ENCODE measurements at places on chromosomes 12 and 14.

GRCh38 chr14:103385929-103386712, 906 bp downstream of the MARK3 start:
- peak; percentile 32 for DNase-seq

- DNase-seq = no peak
Measured at GRCh38 chr12:24198070-24198469, 248.6 kb upstream of the SOX5 start.

DNA sequence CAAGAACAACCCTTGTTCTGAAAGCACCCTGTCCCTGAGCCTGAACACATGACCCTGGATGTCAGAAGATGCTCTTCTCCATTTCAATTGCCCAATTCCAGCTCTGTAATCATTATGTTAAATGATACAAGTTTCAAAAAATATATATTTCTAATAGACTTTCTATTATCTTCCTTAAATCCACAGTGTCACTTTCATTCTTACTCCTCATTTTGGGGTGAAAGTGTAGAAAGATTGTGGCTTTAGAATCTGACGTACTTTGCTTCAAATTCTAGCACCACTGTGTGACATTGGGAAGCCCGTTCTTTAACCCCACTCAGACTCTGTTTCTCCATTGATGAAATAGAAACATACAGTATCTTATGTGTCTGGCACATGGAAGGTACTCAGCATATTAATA, 83.2 kb downstream of the ETV6 start:
- no peak for DNase-seq

DNA sequence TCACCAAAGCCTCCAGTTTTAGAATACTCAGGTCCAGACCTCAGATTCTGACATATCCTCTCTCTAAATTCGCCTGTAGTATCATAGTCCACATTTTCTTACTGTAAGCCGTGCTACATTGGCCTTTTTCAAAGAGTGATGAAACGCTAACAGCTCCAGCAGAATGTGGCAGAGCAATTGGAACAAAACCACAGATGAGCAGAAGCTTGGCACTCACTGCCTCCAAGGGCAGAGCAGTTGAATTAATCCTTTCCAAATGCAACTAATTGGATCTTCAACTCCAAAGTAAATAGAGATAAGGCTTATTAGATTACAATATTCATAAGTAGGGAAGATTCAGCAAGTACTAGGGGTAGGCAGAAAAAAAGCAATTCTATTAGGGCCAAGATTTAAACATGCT, 128.3 kb downstream of the SLC35F4 start:
- no peak for DNase-seq

DNA sequence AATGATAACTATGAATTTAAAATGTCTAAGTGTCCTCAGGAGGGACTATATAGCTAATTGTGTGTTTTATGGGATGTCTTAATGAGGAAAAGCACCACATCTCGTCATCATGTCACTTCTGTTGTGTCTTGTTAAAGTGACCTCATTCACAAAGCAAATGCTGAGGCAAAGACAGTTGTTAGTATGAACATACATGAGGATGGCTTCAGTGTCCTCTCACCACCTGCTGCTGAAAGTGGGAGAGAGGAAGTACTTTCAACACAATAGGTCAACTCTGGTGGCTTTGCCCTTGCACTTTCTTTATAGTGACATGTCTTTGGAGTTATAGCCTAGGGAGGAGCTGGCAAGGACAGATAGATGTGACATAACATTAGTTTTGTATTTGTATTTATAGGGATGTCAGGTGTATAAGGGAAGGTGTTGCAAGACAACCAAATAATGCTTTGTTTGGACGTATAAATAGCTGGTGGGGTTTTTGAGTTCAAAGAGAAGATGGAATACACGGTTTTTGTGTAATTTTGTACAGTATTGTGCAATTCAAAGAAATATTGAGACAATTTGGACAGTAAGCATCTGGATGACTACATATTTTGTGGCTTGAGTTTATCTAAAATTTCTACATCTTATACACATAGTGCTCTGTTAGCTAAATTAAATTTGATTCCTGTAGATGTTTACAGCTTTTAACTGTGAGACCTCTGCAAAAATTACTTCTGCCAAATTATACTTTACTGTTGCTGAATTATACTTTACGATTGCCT, 131.7 kb upstream of the ATP2B1 start:
- DNase-seq = no peak

DNA sequence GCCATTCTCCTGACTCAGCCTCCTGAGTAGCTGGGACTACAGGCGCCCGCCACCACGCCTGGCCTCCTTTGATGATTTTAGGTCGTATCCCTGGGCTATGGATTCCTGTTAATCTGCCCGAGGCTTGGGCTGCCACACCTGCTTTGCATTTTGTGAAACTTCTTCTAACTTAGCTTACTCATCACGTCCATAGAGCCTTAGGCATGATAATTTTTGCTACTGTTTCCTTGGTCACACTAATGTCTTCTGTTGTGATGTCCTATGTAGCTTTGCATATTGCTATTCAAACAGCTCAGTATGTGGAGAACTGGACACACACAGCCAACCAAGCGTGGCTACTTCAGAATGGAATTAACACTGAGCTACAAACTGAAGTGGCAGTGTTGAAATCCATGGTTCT, 47.5 kb upstream of the DDX11 start:
- DNase-seq = no peak

DNA sequence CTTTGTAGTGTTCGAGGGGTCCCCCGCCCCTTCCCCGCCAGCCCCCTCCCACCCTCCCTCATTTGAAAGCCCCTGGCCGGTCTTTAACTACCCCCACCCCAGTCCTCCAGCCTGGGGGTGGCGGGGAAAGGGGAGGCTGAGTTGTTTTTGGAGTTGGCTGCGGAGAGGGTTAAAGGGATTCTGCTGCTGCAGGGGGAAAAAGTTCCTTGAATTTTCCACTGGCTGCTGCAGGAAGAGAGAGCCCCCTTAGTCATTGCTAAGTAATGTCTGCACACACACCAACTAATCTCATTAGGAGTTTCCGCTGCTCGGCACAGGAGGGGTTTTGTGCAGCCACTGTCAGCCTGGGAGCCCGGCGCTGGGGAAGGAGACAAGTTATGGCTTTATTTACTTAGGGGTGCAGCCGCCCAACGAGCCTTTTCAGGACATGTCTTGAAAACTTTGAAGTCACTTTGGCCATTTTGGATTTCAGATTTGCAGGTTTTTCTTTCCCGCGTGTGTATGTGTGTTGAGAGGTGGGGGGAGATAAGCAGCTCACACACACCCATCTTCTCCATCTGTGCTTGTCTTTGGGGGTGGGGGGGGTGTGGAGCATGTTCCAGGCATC, 1.8 kb downstream of the ELK3 start:
- DNase-seq = peak; percentile 36

DNA sequence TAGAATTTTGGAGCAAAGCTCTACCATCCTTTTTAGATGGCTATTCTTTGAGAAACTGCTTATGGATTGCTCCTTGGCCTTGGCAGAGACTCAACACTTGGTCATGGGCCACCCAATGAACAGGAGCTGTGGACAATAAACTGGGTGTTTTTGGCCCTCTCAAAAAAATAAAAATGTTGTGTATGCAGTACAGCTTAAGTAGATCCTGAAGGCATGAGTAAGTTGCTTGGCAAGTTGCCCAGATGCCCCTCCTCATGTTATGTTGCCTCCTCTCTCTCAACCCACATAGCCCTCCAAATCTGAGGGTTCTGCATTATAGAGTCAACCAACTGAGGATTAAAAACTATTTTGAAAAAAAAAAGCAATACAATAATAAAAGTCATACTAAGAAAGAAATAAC, 124.9 kb downstream of the ATP23 start:
- no peak for DNase-seq

GRCh38 chr12:12510141-12510540, 52.5 kb downstream of the DUSP16 start:
- DNase-seq = no peak

DNA sequence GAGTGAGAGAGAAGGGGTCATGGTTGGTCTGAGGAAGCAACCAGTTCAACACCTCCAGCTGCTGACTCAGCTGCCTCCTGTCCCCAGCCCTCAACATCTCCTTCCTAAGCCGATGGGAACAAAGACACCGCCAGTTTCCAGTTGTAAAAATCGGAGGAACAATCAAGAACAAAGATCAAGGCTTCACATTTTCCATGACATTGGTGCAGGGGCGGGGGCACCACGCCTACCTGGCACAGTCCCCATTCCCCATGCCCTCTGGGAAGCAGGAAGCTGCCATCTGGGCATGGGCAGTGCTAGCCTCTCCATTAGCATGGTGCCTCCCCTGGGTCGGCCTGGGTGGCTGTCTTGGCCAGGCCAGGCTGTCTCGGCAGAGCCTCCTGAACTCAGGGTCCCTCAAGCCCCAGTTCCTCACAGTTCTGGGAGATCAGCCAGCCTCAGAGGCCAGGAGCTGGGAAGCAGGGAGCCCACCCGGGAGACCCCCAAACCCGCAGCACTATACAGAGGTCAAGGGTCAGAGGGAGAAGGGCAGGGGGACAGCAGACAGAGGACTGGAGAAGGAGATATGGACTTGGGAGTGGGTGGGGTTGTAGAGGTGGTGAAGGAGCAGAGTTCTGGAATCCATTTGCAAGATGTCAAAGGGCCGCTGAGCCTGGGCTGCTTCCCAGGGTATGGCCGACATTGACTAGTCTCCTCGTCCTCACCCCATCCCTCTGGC, 19.6 kb upstream of the TMEM106C start:
- no peak for DNase-seq

- no peak for DNase-seq
Measured at GRCh38 chr14:30069536-30069935, 141.9 kb upstream of the PRKD1 start.

DNA sequence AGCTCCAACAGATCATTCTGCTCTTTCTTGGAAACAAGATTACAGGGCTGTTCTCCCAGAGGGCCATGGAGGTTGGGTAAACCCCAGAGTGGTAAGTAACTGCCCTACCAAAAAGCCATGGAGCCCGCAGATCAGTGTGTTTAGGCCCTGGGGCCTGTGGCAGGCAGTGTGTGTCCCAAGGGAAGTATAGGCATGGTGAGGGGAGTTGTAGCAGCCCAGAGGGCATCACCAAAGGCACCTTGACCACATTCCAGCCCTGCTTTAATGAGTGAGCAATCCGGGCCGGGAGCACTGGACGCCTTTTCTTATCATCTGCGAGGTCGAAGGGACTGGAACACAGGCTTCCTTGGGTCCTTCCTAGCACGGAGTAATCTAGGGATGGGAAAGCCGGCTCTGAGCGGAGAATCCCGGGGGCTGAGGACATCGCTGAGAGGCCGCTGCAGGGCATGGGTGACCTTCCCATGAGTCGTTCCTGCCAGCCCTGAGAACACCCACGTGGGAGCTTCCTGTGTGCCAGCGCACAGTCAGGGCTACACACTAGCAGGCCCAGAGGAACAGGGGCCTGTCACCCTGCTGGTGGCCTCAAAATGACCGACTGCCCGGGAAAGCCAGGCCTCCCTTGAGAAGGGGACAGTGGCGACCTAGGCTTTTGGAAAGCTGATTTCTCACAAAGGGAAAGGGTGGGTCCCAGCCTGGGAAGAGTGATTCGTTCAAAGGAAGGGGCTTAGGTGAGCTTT, 91.3 kb downstream of the NINJ2 start:
- DNase-seq = no peak

- DNase-seq = peak; percentile 65
Measured at GRCh38 chr12:121789233-121789781, 4.2 kb downstream of the RHOF start.

GRCh38 chr12:93137656-93138612, 208.8 kb upstream of the EEA1 start:
- no peak for DNase-seq

DNA sequence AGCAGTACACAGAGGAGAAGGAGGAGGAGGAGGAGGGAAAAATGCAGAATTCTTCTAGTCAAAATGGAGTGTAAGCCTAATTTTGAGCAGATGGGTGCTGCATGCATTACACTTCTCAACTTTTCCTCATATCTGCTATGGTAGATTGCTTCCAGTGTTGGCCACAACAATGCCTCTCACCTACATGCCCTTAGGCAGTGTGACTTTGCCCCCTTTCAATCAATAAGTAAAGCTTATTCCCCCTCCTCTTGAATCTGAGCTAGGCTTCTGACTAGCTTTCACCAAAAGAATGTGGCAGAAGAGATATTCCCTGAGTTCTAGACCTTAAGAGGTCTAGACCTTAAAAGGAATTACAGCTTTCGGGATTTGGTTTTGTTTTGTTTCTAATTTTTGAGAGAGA, 3.2 kb upstream of the METTL3 start:
- no peak for DNase-seq
